Ascending aorta (tissue), 2 donors: ENCODE measurements at places on chromosomes 11 and 22.

GRCh38 chr11:113632981-113633380 lies 73.1 kb downstream of the TMPRSS5 start:
- no peak for DNase-seq

- DNase-seq, result no peak
Measured at GRCh38 chr22:31844941-31845340, 91.1 kb downstream of the DEPDC5 start.

GRCh38 chr11:1150769-1151365 lies 6.9 kb upstream of the MUC5AC start:
- no peak for DNase-seq

GRCh38 chr11:126082251-126083109 lies 19.8 kb upstream of the CDON start:
- no peak for DNase-seq

- no peak for DNase-seq
Measured at GRCh38 chr22:17717708-17718107, 56.6 kb downstream of the BID start.

- no peak for DNase-seq
Measured at GRCh38 chr11:67344264-67344663, 9.1 kb downstream of the POLD4 start.

DNA sequence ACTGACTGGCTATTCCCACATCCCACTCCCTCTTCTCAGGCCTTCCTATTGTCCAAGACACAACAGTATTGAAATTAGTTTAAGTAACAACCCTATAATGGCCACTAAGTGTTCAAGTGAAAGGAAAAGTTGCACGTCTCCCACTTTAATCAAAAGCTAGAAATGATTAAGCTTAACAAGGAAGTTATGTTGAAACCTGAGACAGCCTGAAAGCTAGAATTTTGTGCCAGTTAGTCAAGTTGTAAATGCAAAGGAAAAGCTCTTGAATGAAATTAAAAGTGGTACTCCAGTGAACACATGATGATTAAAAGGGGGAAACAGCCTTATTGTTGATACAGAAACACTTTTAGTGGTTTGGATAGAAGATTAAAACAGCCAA lies 332.7 kb downstream of the CASP12 start:
- no peak for DNase-seq

DNA sequence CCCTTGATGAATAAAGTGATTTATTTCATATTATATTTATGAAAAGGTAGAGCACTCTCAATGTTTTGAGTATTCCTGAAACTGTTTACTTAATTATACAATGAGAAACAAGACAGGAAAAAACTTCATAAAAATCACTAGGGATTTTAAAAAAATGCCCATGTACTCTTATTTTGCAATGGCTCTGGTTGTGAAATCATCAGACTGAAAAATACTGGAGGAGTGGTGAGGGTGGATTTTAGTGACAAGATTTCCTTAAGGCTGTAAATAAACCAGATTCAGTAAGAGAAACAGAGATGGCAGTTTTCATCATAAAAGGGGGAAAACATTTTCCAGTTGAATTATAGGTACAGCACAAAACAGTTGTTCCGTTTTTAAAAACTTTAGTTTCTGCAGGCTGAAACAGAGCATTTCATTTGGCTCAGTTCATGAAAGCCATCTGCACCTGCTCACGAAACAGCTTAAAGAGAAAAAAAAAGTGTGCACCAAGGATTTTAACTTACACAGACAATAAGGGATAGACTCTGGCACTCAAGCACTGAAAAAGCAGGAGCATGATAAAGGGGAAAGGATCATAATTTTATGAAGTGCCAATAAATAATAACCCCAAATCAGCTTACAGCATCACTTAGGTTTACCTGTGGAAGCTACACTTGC lies 100.7 kb downstream of the MAML2 start:
- no peak for DNase-seq

GRCh38 chr11:58807343-58807742 lies 37.2 kb downstream of the GLYATL2 start:
- DNase-seq, result no peak

GRCh38 chr11:28338371-28338770 lies 230.2 kb downstream of the METTL15 start:
- DNase-seq, result no peak

GRCh38 chr11:8329336-8329735 lies 65.7 kb upstream of the LMO1 start:
- DNase-seq, result no peak

DNA sequence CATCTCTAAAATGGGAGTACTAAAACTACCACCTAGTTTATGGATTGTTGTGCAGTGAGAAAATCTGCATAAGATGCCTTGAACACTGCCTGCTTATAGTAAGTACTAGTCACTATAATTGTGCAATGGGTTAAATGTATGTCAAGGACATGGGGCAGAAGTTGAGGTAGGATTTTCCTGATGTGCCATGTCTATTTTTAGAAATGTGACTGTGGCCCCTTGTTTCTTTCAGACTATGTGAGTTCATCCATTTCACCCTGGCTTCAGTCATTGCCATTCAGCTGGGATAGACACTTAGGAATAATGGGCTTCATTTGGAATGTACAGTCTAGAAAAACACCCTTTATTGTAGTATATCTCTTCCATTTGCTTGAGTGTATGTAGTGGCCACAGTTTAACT lies 51.4 kb downstream of the BDNF start:
- no peak for DNase-seq

DNA sequence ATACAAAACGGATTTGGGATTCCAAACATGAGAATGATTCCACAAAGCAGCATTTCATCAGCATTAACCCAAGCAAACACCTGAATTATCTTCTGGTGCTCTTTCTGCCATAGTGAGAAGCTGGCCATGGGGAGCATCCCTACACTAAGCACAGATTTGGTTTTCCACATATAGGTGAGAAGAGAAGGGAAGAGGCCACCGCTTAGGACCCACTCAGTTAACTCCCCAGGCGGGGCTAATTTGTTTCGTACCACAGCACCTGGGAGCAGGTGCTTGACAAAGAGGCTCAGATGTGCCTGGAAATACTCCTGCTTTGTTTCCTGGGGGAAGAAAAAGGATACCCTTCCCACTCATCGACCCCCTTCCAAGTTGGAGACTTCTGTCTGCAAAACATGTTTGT lies 64.2 kb downstream of the RAB30 start:
- DNase-seq, result no peak

GRCh38 chr11:27650988-27651387 lies 49.3 kb downstream of the BDNF start:
- DNase-seq, result no peak

- no peak for DNase-seq
Measured at GRCh38 chr11:109733245-109733644, 311.3 kb downstream of the C11orf87 start.

DNA sequence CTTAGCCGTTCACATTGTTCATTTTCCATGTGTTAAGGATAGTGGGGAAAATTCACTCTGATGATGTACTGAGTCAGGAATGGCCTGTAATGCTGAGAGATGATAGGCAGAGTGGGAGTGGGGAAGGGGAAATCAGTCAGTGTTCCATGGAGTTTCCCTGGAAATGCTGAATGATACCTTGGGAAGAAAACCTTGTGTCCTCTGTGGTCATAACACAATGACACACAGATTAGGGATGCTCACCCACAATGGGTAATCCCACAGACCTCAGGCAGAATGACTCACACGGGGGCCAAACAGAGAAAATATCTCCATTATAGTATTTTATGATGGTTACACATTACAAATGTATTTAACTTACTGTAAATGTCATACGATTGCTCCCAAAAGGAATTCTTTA lies 118.0 kb downstream of the SNX19 start:
- no peak for DNase-seq

- DNase-seq, result no peak
Measured at GRCh38 chr22:34414467-34415440, 494.5 kb upstream of the LARGE1 start.

- no peak for DNase-seq
Measured at GRCh38 chr22:21642584-21643448, 714 bp downstream of the SDF2L1 start.

- no peak for DNase-seq
Measured at GRCh38 chr11:128061281-128061871, 526.0 kb downstream of the ETS1 start.

DNA sequence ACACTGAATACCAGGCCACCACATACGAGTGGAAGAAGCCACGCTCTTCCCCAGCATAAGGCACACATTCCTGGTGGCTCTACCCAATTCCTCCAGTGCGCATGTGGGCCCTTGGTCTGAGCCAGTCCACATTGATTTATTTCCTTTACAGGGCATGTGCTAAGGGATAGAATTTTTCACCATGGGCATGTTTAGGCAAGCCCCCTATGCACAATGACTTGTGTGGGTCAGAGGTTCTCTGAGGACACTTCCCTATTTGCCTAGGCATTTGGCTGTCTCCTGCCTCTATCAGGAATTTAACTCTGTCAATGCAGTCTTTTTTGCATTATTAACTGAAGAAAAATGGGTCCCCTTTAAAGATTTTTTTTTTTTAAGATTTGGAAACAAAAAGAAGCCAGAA lies 718.1 kb downstream of the NTM start:
- no peak for DNase-seq

- no peak for DNase-seq
Measured at GRCh38 chr11:22221143-22221542, 28.3 kb downstream of the ANO5 start.

GRCh38 chr11:40029391-40029790 lies 1430.1 kb downstream of the LRRC4C start:
- no peak for DNase-seq

DNA sequence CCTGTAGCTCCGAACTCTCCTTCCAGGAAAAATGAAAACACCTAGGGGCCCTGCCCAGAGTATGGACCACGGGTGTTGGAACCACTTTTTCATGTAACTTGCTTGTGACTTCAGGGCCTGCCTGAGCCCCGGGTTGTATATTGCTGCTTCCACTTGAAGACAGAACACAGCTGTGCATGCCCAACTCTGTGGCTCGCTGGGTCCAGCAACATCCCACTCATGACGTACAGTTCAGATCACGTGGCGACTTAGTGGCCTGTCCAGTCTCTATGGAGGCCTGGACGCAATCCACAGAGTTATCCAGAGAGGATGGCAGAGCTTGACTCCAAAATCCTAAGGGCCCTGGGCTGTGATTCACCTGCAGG lies 6.8 kb downstream of the C11orf21 start:
- no peak for DNase-seq

GRCh38 chr11:124823512-124824376 lies 23.5 kb upstream of the MSANTD2 start:
- DNase-seq, result peak; percentile 33

DNA sequence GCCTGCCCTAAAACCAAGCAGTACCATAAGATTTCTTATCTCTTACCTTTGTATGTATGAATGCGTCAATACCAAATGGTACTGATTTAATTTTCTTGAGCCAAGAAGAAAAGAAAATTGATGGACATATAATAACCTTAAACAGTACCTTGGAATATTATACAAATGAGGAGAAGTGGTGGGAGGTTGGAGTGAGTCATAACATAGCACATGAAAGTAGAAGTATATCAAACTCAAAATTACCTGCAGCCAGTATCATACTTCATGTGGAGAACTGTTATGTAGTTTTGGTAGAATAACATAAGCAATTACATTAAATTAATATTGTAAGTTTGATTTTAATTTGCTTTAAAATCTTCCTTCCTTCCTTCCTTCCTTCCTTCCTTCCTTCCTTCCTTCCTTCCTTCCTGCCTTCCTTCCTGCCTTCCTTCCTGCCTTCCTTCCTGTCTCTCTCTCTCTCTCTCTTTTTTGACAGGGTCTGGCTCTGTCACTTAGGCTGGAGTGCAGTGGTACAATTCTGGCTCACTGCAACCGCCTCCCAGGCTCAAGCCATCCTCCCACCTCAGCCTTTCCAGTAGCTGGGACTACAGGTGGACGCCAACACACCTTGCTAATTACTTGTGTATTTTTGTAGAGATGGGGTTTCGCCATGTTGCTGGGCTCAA lies 460.9 kb upstream of the CCDC90B start:
- no peak for DNase-seq

- no peak for DNase-seq
Measured at GRCh38 chr11:72838691-72839305, 24.6 kb downstream of the ATG16L2 start.

- DNase-seq, result no peak
Measured at GRCh38 chr11:7004482-7004881, 15.7 kb downstream of the ZNF214 start.

DNA sequence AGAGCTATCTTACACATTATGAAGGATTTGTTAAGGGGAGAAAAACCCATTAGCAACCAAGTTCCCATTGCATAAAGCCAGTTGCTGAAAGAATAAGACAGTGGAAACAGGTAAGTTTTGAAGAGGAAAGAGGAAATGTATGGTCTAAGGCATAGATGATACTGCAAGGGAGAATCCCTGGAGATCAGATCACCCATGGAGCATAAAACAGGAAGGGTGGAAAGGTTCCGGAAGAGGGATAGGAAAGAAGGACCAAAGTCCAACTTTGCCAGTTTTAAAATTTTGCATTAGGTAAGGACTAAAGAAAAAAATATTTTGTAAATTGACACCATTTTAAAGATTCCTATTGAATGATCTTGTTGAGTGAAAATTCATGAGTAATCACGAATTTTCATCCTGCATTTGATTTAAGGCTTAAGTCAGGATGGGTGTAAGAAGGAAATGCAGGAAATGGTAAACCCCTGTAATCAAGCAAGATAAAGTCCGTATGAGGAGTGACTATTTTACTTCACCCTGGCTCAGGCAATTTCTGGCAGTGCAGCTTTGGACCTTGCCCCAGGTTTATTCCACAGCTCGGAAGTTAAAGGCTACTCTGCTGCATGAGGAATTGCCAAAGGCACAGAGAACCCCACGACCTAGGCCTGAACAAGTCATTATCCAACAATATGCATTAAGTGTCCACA lies 70.9 kb downstream of the CCDC34 start:
- no peak for DNase-seq

- DNase-seq, result no peak
Measured at GRCh38 chr11:74487875-74488274, 5.6 kb downstream of the LIPT2 start.

GRCh38 chr11:67493548-67494370 lies 10.9 kb downstream of the AIP start:
- DNase-seq, result no peak

GRCh38 chr11:12827929-12828812 lies 153.9 kb downstream of the TEAD1 start:
- no peak for DNase-seq

DNA sequence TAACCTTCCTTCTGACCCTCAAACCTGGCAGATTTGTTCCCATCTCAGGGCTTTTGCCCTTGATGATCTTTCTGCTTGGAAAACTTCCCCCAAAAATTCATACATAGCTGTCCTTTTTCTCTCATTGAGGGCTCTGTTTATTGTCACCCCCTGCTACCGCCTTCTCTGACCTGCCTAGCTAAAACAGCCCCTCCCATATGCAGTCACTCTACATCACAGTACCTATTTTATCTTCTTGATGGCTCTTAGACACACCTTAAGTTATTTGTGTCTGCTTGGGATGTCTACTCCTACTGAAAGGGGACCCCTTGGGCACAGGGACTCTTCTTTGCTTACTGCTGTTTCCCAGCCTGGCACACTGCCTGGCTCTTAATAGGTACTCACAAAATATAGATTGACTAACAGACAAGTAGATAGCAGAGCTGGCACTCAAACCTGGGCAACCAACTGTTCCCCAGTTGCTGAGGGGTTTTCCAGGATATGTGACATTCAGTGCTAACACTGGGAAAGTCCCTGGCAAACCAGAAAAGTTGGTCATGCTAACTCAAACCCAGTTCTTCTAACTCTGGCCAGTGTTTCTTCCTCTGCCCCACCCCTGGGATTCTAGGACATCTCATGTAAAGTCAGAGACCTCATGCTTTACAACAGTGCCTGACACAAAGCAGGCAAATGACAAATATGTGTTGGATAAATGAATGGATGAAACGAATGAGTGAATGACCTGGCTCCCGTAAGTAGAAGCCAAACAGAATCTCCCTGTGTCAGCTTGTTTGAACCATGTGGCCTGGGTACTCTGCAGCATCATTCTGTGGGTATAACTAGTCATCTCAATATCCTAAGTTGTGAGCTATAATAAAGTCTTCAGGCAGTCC lies 19.8 kb upstream of the FJX1 start:
- DNase-seq, result no peak
